Activated T-helper 2 cell treated with anti-CD3 and anti-CD28 coated beads, Interferon-gamma antibody, Interleukin-2, Interleukin-4, amounts not matched to agents 10 μg/mL and 5 μg/mL and 100 μg/mL, durations not matched to agents 14 hours and 24 hours and 36 hours (primary cell): ENCODE measurements at places on chromosomes 3 and 15. TPM values are rescaled to one million over a fixed set of nuclear protein-coding genes. Genes with fewer than 3 reads are reported as not detected.
A peak's percentile ranks its signal among the peaks of the same experiment; 100 is the strongest.

DNA sequence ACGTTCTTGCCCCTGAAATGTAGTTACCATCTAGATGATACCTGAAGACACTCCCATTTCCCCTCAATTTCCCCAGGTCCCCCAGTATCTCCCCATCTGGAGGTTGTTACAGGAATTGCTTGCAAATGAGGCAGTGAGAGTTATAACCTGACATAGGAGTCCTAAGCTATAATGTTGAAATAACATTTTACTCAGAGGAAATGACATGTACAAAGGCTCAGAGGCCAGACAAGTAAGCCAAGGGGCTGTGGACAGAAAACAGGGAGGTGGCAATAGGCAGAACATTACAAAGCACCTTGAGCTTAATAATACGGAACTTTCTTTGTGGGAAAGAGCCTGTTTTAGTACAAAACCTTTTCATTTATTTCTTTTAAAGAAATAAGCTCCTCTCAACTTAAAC, 171.9 kb downstream of the FRMD5 start:
- DNase-seq = no peak

Gene CCR3
- total RNA-seq = not detected in 2 replicates

Gene TRIM42
- not detected in 2 replicates for total RNA-seq

- no peak for DNase-seq
These were observed 201.7 kb upstream of the SLC2A2 start for GRCh38 chr3:171228240-171228639.

Gene RLBP1
- total RNA-seq = 0.21 and 0.52 TPM in 2 replicates

Gene ROPN1
- not detected in 2 replicates for total RNA-seq

DNA sequence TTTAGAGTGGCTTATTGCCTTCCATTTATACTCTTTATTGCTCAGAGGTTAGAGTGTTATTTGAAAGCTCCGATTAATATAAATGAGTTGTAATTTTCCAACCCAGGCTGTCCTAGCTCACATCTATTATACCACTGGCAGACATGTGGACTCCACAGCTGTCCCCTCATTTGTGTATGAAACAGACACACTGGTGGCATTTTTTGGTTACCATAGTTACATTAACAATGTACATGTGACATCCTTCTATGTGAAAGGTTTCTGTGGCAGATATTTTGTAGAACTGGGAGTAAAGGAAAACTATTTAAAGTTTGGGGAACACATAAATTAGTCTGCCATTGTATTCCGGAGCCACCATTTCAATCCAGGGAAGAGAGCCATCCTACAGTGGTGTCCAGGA, 5.3 kb downstream of the LRRN1 start:
- no peak for DNase-seq

GRCh38 chr3:186642014-186642413, 1.8 kb downstream of the FETUB start:
- no peak for DNase-seq

- DNase-seq = no peak
These were observed 1040.8 kb upstream of the SEMA6D start for GRCh38 chr15:46676233-46677206.

DNA sequence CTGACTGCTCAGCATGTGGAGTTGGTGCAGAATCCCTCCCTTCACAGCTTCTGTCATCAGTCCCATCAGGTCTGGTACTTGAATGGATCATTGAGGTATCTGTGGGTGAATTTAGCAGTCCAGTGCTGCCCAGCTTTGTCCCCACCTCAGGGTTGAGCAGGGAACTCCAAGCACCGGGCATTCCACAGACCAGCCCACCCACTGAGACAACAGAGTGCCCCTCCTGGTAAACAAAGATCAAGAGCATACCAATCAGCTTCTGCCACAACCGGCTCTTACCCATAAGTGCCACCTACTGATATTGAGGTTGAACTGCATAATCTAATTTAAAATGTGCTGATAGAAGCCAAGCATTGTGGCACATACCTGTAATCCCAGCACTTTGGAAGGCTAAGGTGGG, 57.1 kb upstream of the FXR1 start:
- no peak for DNase-seq

- no peak for DNase-seq
These were observed 213.0 kb downstream of the PDCD6IP start for GRCh38 chr3:34011171-34012101.

GRCh38 chr3:152100491-152101132, 168.1 kb upstream of the MBNL1 start:
- DNase-seq = no peak

Gene PLXNA1
- 17.2 and 18.9 TPM in 2 replicates for total RNA-seq

Gene KCNMB3
- total RNA-seq = 0.28 and 0.52 TPM in 2 replicates

Gene PLSCR2
- not detected in 2 replicates for total RNA-seq

DNA sequence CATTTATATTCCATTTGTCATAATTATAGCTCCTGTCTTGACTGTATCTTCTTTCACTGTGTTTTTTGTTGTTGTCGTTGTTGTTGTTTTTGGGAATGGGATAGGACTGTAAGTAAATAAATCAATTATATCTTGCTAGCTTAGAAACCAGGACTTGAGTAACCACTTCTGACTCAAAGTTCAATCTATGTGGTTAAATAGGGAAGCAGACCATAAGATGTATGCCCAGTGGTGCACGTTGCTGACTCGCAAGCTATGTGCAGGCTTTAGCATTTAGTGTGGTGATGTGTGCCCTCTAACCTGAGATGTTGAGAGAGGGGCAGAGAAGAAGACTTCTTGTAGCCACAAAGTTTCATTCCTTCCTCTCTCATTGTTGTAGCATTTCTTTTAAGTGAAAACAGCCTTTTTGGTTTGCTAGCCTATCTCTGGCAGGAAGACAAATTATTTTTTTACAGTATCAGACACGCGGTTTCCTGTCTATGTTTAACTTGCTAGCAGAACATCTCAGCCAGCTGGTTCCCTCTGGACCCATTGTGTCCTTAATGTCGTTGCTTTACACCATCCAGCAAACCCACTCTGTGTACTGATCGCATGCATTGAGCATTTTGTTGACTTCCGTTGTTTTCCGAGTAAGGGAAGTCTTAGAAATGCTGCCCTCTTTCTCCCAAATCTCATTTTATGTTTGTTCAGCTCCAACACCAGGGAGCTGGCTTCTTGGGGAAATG, 52.1 kb downstream of the TGFBR2 start:
- DNase-seq = peak; percentile 39

- no peak for DNase-seq
These were observed 400.8 kb upstream of the PROK2 start for GRCh38 chr3:72185549-72186399.
